ENCODE measurements at places on chromosomes 7 and 10. TPM values are rescaled to one million over a fixed set of nuclear protein-coding genes. Genes with fewer than 3 reads are reported as not detected.

DNA sequence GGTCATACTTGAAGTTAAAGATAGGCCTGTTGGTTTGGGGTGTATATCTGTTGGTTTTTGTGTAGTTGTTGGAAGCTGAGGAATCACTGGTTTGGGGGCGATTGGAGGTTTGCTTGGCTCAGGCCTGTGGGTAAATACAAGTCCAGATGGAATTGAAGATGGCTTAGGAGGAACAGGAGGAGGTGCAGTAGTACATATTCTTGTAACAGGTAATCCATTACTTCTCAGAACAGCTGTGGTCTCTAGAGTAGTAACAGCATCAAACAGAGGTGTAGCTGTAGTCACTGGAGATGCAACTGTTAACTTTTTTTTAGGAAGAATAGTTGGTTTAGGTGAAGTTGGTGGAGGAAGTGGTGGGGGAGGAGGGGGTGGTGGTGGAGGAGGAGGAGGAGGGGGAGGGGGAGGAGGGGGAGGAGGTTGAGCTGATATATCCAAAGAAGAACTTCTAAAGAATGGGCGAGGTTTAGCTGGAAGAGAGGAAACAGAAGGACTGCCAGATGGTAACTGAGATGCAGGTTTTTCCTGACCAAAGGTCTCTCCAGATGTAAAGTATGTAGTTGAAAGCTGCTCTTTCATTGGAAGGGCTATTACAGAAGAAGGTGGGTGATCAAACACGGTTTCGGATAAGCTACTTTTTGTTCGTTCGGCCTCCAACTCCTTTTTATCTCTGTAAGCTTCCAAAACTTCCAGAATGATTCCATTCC is 209.2 kb downstream of the PCLO start:
- DNase-seq = no peak

DNA sequence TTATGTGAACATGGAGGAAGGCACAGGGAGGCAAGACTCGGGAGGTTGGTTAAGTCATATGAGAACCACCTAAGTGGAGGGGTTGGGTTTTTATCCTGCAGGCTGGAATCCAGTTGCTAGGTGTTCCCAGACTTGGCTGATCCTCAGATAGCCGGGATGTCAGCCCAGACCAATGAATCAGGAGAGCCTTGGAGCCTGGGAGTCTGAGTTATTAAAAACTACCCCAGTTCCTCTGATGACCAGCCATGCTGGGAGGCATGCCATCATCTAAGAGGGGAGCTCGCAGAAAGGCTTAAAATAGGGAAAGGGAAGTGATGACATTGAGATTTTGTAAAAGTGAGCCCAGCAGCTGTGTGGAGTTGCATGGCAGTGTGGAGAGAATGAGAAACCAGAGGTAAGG is 238.1 kb downstream of the ZNF248 start:
- no peak for DNase-seq

GRCh38 chr10:104329735-104330134 is 8.5 kb downstream of the ITPRIP start:
- DNase-seq = peak; percentile 64

DNA sequence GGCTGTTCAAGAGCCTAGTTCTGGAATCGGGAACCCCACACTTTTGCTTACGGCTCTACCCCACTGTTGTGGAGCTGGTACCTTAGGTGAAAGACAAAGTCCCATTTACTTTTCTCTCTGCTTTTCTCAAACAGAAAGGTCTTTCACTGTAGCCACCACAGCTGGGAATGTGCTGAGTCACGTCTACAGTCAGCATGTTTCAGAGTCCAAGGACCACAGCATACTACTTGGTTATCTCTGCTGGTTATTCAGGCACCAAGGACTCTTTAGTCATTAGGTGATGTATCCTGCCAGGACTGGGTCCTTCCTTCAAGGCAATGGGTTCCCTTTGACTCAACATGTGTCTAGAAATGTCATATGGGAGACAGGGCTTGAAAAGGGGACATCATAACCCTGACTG is 266.8 kb upstream of the STEAP1 start:
- DNase-seq = no peak

- DNase-seq = no peak
These were observed 1.2 kb downstream of the CASD1 start for GRCh38 chr7:94510582-94511496.

DNA sequence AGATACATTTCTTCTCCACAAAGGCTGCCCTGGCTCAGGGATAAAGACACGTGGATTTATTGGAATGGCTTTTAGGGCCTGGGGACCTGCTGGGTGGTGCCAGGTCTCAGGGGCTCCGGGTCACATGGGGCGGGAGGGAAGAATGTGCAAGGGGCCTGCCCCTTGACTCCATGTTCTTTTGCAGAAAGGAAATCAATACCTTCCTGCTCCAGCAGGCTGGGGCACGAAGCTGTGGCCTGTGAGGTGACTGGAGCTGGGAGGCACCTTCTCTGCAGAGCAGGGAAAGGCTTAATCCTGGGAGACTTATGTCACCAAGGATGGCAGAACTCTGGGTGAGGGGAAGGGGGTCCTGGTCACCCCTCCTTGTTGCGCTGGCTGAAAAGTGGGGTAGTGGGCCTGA is 42.3 kb upstream of the GNA12 start:
- no peak for DNase-seq

- DNase-seq = no peak
These were observed 149.4 kb downstream of the WDR37 start for GRCh38 chr10:1205450-1206030.

DNA sequence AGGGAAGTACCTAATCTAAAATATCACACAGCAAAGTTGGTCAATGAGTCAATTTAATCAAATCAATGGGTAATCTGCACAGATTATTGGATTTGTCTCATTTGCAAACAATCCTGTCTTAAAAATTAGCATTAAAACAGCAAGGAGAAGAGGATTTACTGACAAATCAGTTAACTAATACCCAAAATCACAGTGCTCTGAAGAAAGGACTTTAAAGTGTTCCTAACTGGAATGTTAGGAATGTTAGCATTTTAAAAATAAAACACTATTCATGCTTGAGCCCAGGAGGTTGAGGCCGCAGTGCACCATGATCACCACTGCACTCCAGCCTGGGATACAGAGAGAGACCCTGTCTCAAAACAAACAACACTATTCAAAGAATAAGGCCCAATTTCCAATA is 83.1 kb downstream of the CHCHD3 start:
- DNase-seq = no peak

GRCh38 chr7:22842973-22843372 is 20.3 kb upstream of the TOMM7 start:
- DNase-seq = peak; percentile 73

Gene ACBD7
- not detected for total RNA-seq

Gene NPS
- total RNA-seq = not detected

Gene CNPY4
- 26.6 TPM for total RNA-seq

Gene TBATA
- total RNA-seq = not detected

Gene DENND2A
- total RNA-seq = 15.8 TPM

Gene SPAM1
- total RNA-seq = not detected

Gene OR2A12
- total RNA-seq = not detected

Gene CLDN3
- total RNA-seq = not detected

Data from sigmoid colon (tissue), 7 donors.